Activated T-cell treated with anti-CD3 and anti-CD28 coated beads, Interleukin-2, amount 50 U/mL, for 72 hours (primary cell): ENCODE measurements at places on chromosomes 6 and 20.

DNA sequence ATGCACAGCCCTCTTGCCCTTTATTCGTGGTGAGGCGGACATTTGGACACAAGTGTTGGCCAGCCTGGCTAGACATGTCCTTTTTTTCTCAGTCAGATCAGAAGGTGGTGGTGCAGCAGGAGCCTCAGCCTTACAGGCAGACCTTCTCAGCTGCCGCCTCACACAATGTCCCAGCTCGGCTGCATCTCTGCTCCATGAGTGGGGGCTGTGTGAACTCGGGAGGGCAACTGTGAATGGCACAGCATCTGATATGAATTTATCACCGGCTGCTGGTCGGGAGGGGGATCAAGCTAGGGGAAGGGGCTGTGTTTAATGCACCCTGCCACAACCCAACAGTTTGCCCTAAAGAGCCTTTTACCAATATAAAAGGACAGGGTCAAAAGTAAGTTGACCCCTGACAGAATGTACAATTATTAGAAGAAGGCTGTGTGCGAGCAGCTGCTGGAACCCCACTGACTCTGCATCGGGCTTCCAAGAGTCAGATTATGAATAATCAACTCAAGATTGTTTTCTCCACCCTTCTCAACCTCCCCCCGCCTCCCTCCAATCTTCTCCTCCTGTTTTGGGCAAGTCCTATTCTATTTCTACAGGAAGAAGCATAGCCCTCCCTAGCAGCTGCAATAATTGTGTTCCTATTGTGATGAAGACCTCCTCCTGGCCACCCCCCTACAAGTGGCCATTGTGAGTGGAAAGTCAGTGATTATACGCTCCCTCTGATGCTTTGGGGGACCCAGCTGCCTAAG lies 245.2 kb downstream of the PKHD1 start:
- DNase-seq: no peak

DNA sequence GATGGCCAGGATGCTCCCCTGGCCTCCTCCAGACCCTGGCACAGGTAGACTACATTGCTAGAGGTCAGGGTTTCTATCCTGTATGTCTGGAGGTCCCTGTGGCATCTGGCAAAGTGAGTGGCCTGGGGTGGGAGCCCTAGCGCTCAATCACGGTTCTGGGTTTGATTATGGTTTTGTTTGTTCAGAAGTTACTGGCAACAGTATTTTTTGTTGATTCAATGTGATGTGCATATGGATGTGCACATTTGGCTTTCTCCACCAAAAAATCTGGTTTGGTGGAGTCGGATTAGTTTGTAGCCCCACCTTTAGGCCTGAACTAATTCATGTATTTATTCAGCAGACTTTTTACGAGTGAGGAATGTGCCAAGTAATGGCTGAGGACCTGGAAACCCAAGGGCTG lies 109.7 kb downstream of the VEGFA start:
- no peak for DNase-seq

GRCh38 chr6:21769968-21770367 lies 176.4 kb downstream of the SOX4 start:
- no peak for DNase-seq

GRCh38 chr6:84927551-84927950 lies 163.2 kb upstream of the TBX18 start:
- DNase-seq: no peak

DNA sequence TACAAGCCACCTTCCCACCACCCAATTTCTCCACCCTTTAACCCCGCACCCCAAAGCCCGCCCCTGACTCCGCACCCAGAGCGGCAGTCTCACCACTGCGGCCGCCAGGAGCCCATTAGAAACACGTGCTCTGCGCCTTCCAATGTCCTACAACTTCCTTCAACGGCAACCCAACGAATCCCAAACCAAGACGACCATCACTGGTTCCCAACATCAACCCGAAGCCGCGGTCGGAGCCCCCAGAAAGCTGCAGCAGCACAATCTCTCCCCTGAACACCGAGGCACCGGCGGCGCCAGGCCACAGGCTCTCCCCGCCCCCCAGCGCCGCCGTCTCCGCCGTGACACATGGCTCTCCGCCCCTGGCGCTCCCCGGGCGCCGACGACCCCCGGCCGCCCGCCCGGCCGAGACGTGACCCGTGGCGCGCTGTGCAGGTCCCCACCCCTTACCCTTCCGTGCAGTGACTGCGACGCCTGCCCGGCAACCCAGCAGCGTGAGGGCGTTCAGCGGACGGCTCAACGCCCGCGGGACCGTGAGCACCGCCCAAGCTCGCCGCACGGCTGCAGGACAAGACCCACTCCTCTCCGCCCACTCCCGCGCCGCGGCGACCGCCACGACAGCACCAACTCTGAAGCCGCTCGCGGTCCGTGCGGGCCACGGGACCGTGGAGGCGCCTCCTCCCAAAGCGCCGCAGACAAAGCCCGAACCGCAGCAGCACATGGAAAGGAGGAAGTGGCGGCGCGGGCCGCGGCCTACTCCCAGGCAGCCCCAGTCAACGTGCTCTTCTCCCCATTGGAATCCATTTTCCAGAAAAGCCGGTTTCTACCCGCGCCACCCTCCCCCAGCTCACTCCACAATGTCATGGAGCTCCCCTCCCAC lies 551 bp downstream of the SYNCRIP start:
- DNase-seq: peak; percentile 60

- no peak for DNase-seq
Observed at GRCh38 chr6:170178561-170179477, 112.1 kb downstream of the DLL1 start.
